ENCODE measurements at places on chromosomes 5 and 9.

GRCh38 chr5:136275601-136276000 lies 82.6 kb upstream of the SMIM32 start:
- no peak for DNase-seq

GRCh38 chr5:166957782-166958181 lies 1333.7 kb upstream of the WWC1 start:
- no peak for DNase-seq

GRCh38 chr9:91289244-91289643 lies 72.5 kb downstream of the AUH start:
- DNase-seq: no peak

GRCh38 chr9:76213751-76214150 lies 180.5 kb downstream of the RFK start:
- no peak for DNase-seq

DNA sequence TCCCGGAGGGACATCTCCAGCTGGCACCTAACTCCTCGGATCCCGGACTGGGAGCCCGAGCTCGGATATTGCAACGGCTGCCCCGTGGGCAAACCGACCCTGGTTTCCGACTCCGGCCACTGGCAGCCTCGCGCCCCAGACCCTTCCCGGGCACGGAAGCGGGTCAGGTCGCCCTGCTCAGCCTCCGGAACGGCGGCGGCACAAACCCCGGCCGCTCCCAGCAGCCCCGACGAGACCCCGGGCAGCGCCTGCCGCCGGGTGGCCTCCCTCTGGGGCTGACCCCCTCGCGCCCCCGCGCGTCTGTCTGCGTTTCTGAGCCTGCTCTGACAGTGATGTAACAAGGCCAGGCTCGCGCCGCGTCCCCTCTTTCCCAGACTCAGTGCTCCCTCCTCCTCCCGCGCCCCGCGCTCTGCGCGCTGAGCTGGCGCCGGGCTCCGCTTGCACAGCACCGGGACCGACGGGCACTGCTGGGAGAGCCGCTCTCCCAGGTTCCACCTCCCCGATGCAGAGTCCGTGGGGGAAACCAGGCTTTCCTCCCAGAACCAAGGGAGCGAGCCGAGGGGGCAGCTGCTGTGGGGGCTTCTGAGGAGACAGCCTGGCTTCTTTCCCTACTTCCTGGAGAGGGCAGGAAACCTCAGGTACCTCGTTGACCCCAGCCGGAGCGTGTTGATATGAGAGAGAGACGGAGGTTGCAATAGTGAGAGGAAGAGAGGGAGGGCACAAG lies at the start of gene TMEM215:
Gene TMEM215, plus strand, starts transcription at position 373 of the 724 bp plus-strand sequence. CDS start 644 bp downstream, outside the sequence.
- DNase-seq: no peak

- no peak for DNase-seq
Measured at GRCh38 chr9:24817756-24818155, 272.1 kb upstream of the IZUMO3 start.

- peak; percentile 77 for DNase-seq
Measured at GRCh38 chr9:95724253-95724991, 151.1 kb upstream of the ERCC6L2 start.

DNA sequence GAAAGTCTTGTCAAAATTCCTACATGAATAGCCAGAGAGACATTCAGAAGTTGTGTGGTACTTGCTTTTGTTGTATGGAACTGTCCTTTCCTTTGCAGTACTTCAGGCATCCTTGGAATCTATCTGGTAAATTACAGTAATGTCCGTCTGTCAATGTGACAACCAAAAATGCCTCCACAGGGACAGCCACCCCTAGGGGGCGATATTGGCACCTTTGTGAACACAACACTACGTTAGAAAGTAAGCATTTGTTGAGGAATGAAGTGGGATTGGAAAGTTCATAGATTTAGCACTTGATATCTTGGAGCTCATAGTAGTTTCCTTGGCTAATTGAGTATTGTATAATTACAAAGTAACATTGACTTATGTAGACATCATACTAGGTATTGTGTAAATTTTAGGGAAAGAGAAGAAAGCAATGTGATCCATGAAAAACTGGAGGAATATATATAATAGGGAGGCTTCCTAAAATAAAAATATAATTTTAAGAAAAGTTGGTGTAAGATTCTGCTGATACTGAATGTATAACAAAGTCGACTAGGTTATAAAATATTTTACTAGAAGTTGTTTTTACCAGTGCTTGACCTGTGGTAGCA lies 32.7 kb downstream of the TMEFF1 start:
- peak; percentile 32 for DNase-seq

DNA sequence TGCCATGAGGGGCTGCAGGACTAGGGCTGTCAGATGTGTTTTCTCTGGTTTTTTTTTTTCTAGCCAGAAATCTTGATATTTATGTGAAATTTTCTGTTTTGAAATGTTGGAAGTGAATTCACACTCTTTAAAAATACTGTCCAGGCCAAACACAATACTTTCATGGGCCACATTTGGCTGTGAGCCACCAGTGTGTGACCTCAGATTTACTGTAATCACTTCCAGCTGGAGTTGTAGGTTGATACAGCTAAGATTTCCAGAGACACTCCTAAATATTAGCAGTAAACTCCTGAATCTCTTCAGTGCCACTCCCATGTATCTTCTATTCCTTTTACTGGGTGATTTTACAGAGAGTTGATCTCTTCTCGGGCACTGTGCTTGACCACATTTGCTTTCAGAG lies 92.2 kb upstream of the CKMT2 start:
- DNase-seq: no peak

DNA sequence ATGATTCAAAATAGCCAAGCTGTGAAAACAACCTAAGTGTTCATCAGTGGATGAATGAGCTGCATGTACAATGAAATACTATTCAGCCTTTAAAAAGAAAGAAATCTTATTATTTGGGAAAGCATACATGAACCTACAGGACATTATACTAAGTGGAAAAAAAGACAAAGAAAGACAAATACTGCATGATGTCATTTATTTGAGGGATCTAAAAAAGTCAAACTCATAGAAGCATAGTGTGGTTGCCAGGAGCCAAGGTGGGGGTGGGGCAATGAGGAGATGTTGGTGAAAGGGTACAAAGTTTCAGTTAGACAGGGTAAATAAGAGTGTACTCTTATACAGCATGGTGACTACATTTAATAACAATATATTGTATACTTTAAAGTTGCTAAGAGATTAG lies 261.5 kb downstream of the PARP8 start:
- no peak for DNase-seq
